ENCODE measurements at places on chromosomes 11 and 22. TPM values are rescaled to one million over a fixed set of nuclear protein-coding genes. Genes with fewer than 3 reads are reported as not detected.

GRCh38 chr22:47310601-47311000 is 548.2 kb downstream of the TBC1D22A start:
- no peak for DNase-seq

DNA sequence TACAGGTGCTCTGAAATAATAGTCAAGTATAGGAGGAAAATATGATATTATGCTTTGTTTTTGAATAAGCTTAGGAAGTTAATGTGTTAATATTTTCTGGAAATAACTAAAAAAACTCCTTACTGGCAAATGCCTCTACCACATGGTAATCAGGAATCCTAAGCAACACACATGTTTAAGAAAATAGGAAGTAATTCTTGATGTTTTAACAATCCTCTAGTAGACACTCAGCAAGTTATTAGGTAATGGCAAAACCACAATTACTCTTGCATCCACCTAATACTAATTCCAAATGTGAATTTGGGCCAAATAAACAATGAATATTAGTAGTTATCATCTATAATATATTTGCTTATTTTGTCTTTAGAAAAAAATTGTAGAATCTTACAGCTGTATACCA is 53.6 kb downstream of the SLC35F2 start:
- no peak for DNase-seq

GRCh38 chr11:116615211-116615865 is 157.4 kb downstream of the BUD13 start:
- no peak for DNase-seq

GRCh38 chr11:12241401-12241800 is 131.0 kb downstream of the MICAL2 start:
- DNase-seq, result no peak

GRCh38 chr11:15765530-15765929 is 590.8 kb downstream of the SOX6 start:
- no peak for DNase-seq

Gene TTC38
- polyA plus RNA-seq, result 60.0 TPM

DNA sequence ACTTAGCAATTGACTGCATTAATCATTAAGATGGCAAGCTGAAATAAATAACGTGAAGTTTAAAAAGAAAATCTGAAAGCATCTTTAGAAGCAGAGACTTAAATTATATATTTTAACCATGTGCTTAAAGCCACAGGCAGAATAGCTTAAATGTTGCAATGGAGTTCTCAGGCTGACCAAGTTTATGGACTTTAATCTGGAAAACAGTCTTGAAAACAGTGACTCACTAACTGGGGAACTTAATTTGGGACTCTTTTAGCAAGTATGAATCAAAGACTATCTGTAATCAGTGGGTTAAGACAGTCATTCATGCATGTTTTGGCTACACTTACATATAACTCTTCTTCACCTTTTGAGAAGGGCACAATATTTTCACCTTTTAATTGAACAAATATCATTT is 12.6 kb upstream of the GLYATL1 start:
- no peak for DNase-seq

GRCh38 chr11:10450462-10451425 is 4.3 kb upstream of the AMPD3 start:
- DNase-seq, result peak; percentile 60

DNA sequence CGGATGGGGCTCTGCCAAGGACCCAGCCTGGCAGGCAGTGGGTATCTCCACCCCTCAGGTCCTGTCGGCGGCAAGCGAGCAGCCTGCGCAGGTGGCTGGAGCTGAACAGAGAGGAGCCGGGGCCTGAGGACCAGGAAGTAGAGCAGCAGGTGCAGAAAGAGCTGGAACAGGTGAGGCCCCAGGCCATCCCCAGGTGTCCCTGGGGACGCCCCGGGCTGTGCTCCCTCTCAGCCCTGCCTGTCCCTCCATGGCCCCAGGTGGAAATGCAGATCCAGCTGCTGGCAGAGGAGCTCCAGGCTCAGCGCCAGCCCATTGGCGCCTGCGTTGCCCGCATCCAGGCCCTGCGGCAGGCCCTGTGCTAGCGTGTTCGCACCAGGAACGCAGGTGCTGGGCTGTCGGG is 44.0 kb downstream of the PISD start:
- no peak for DNase-seq

GRCh38 chr11:130042093-130042591 is 27.6 kb upstream of the APLP2 start:
- DNase-seq, result no peak

DNA sequence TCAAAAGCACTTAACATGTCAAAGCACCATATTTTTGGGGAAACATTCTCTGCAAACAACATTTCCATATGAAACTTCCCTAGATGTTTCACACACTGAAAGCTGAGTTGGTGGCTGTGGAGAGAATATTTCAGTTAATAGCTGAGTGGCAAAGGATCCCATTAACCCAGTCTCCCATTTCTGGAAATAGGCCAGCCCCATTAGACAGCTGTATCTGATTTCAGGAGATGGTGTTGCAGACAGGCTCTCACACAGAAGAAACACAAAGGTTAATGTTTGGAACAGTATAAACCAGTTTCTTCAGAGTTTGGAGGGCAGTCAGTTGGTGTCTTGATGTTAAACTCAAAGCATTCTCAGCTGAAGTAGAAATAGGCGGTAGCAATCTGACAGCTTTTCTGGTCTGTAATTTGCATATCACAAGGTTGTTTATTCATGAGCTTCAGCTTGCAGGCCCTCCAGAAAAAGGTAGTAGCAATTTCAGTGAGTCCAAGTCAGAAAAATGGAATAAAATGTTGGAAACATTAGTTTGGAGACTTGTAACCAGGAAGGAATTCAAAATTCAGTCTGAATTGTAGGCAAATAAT is 15.5 kb upstream of the ZBTB44 start:
- DNase-seq, result peak; percentile 45

GRCh38 chr22:20115691-20116375 is at the start of gene RANBP1:
Gene RANBP1 (plus strand): TSS chr22:20116104. CDS start chr22:20116185, 81 bp downstream.
- no peak for DNase-seq

DNA sequence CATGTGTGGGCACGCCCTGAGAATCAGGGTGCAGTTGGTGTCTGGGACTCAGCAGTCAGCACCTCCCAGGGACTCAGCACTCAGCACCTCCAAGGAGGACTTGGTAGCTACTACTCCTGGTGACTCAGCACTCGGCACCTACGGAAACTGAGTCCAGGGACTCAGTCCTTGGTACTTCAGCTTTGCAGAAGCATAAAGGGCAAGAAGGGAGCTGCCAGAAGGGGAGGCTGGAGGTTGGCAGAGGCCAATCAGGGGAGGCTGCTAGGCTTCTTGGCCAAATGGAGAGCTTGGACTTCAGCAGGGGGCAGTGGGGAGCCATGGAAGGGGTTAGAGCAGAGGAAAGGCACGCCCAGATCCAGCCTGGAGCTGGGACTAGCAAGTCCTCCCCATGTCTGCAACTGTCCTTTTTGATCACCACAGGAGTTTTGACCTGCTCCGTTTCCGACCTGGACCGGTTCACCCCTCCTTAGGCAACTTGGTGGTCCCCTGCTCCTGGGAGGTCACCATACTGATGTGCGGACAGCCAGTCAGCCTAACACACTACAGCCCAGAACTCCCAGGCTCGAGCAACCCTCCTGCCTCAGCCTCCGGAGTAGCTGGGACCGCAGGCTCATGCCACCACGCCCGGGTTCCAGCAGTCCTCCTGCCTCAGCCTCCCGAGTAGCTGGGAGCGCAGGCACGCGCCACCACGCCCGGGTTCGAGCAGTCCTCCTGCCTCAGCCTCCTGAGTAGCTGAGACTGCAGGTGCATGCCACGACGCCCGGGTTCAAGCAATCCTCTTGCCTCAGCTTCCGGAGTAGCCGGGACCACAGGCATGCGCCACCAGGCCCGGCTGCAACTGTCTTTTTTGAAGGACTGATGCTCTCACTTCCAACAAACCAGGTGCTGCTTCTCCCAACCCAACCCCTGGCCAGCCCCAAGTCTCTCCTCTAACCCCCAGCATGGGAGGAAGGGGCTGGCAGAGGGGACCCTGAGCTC is 1.5 kb downstream of the ANO9 start:
- no peak for DNase-seq

Gene PAMR1
- polyA plus RNA-seq, result 5.9 TPM

DNA sequence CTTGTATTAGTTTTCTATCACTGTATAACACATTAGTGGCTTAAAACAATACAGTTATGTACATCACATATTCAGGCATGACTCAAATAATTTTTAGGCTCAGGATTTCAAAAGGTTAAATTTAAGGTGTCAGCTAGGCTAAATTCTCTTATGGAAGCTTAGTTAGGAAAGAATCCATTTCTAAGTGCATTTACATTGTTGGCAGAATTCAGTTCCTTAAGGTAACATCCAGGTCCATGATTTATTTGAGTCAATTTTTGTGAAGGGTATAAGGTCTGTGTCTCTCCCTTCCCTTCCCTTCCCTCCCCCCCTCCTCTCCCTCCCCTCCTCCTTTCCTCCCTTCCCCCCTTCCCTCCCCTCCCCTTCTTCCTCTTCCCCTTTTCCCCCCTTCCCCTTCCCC is 399.0 kb upstream of the CNTN5 start:
- DNase-seq, result no peak

Gene CCDC188
- polyA plus RNA-seq, result 0.98 TPM

GRCh38 chr11:13861411-13861810 is 101.1 kb upstream of the SPON1 start:
- no peak for DNase-seq

Gene BLID
- not detected for polyA plus RNA-seq

Gene KRTAP5-11
- polyA plus RNA-seq, result 0.27 TPM

DNA sequence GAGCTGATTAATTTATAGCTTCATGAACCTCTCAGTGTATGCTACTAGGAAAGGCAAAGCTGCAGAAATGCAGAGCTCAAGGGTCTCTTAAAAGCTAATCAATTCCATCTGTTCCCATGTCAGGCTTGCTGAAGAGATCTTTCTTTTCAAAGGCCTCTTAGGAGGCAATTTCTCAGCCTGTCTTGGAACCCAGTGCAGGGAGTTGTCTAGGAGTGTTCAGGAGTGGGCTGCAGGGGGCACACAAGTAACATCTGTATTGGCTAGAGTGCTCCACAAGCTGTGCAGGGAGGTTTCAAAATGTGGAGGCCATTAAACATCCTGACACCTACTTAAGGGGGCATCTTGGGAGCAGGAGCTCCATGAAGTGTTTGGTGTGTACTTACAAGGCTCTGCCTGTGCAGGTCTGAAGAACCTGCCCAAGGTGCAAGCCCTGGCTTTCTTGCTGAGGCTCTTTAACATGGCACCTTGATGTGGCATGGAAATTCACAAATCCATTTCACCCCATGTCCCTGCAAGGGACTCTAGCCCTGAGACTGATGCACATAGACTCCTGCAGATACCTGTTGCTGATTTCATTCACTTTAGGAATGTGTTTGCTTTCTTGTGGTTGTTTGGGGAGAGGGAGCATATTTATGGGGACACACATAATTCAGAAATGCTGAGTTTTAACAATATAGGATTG is 134.7 kb downstream of the ME3 start:
- DNase-seq, result no peak

Gene SCGB1C1
- 1.3 TPM for polyA plus RNA-seq

DNA sequence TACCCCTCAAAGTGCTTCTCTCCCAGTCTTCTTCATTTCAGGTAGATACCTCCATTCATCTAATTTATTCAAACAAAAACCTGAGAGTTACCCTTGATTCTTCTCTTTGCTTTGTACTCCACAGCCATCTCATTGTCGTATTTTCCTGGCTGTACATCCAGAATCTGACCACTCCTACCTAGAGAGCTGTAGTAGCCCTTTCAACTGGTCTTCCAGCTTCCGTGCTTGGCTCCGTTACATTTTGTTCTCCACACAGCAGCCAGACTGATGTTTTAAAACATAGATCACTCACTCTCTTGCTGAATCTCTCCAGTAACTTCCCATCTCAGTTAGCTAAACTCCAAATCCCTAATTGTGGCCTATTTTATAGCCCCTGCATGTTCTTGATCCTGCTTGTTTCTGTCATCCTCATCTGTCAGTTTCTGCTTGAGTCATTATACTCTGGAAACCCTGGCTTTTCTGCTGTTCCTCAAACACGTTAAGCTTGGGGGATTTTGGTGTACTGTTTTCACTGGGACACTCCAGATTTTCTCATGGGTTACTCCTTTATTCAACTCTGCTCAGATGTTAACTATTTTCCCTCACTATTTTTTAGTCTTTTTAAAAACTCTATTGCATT is 7.4 kb downstream of the SPCS2 start:
- no peak for DNase-seq

GRCh38 chr22:40050258-40050657 is 55.5 kb downstream of the FAM83F start:
- DNase-seq, result no peak

DNA sequence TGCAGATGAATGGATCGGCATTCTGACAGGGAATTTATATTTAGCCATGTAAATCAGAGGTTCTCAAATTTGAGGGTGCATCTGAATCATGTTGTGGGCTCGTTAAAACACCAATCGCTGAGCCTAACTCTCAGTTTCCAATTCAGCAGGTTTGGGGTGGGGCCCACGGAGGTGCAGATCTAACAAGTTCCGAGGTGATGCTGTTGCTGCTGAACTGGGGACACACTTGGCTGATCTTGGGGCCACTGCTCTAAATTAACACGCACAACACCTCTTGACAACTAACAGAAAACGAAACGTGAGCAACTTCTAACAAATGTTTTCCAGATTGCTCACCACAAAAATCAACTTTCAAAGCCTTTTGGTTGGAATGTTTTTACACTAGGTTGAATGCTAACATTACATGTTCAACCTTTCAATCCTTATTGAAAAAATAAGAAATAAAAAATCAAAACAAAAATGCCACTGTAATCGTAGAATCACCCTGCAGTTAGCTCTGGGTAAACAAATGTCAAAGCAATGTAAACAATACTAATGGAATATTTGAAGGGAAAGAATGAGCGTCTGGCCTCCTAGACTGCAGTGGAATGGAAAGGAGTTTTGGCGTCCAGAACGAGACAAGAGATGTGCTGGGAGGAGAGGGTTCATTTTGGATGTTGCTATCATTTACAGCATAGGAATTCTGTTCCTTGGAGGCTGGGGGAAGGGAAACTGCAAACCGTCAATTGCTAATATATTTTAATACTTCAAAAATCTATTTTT is 68.3 kb upstream of the SLC6A5 start:
- no peak for DNase-seq

DNA sequence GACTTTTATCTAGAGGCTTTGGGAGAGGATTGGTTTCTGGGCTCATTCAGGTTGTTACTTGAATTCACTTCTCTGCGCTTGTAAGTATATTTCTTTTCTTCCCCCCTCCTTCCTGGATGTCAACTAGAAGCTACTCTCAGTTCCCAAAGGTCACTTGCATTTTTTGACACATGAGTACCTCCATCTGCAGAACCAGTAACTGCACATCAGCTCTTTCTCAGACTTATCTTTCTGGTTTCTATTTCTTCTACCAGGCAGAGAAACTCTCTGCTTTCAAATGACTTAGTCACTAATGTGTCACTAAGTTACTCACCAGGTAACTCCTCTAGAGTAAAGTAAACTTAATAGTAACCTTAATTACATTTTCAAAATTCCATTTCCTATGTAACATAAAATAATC is 773.0 kb upstream of the LUZP2 start:
- no peak for DNase-seq

Gene CLDN5
- polyA plus RNA-seq, result 33.8 TPM

- DNase-seq, result no peak
Observed at GRCh38 chr11:60389279-60389910, 6.9 kb upstream of the MS4A14 start.

GRCh38 chr22:43434275-43434927 is 22.6 kb downstream of the MPPED1 start:
- no peak for DNase-seq

Gene WNT7B
- 12.0 TPM for polyA plus RNA-seq

Gene PES1
- 88.6 TPM for polyA plus RNA-seq

Gene JHY
- polyA plus RNA-seq, result 12.5 TPM

- no peak for DNase-seq
Observed at GRCh38 chr11:26841818-26842473, 120.1 kb upstream of the SLC5A12 start.

Measured in renal pelvis (tissue), 12 donors.